Urothelium cell line (cell line): ENCODE measurements at places on chromosomes 16 and 17.
A peak's percentile ranks its signal among the peaks of the same experiment; 100 is the strongest.

GRCh38 chr17:68600931-68601564 lies at the start of gene FAM20A:
TSS of gene FAM20A (minus strand) at chr17:68601367. CDS start at chr17:68600666, 701 bp downstream.
- no peak for DNase-seq

DNA sequence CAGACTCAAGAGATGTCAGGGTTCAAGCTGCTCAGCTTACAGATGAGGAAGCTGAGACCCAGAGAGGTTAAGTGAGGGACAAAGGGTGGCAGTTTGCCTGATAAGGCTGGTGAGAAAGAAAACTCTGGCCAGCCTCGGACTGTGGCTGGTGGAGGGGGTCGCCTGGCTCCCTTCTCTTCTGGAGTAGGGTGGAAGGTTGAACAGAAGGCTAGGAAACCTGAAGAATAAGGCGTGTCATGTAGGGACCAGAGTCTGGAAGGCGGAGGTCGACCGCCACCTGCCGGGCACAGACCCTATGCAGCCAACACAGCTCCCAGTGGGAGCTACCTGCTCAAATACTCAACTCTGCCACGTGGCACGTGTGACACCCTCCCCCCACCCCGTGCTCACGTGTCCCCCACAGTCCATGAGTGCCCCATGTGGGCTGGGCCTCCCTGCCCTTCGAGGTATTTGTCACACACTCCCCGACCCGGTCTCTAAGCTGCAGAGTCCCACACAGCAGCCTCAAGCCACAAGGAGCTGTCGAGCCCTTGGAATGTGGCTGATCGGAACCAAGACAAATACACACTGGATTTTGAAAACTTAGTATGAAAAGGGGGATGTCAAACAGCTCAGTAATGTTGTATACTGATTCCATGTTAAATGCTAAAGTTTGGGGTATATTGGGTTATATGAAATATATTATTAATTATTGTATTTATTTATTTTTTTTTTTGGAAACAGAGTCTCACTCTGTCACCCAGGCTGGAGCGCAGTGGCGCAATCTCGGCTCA lies 11.8 kb downstream of the HID1 start:
- DNase-seq: peak; percentile 94

GRCh38 chr16:88003736-88004135 lies 52.5 kb downstream of the BANP start:
- DNase-seq: no peak

- no peak for DNase-seq
Measured at GRCh38 chr16:28182183-28182582, 29.6 kb downstream of the XPO6 start.

DNA sequence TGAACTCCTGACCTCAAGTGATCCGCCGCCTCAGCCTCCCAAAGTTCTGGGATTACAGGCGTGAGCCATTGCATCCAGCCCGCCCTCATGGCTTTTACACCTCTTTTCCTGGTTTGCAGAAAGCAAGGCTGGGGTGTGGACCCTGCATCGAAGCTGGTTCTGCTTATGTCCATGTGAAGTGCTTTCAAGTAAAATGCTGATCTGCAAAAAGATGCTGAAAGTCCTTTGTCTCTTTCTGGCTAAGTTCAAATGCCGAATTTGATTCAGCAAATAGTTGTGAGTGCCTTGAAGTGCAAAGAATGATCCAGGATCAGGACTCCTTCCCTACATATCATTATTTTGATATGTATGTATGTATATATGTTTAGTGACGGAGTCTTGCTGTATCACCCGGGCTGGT lies 17.1 kb downstream of the NAA60 start:
- DNase-seq: no peak

GRCh38 chr16:65306722-65307121 lies 184.9 kb upstream of the CDH11 start:
- no peak for DNase-seq

DNA sequence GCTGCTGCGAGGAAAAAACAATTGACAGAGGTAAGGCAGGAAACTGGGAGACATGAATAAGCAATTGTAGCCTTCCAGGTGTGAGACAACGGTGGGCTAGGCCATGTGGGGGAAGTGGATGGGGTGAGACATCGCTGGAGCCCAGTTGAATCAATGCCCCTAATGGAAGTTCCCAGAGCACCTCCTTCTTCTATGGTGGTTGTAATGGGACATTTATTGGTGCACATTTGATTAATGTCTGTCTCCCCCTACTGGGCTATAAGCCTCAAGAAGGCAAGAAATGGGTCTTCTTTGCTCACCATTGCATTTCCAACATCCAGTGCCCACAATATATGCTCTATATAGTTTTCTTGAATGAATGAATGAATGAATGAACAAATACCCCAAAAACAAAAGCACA lies 22.7 kb upstream of the CD300E start:
- peak; percentile 46 for DNase-seq

DNA sequence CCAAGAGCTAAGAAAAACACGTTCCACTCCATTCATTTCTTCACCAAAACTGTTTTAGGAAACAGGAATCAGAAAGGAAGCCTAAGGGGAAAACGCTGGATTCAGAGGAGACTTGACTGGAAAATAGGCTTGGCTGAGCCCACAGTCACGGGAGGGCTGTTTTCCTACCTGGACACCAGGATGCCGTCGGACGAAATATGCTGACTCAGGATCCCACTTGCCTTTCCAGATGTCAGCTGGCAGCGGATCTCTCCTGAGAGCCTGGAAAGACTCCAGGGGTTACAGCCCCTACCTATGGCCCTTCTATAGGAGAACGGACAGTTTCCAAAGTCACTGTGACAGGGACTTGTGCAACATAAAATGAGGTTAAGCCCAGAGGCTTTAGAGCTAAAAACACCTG lies 245.1 kb downstream of the C16orf95 start:
- no peak for DNase-seq

- DNase-seq: no peak
Measured at GRCh38 chr17:57908278-57908677, 46.9 kb downstream of the CUEDC1 start.

- DNase-seq: no peak
Measured at GRCh38 chr16:1615761-1616160, 3.6 kb downstream of the CRAMP1 start.

- DNase-seq: no peak
Measured at GRCh38 chr16:57578521-57579360, 36.3 kb downstream of the ADGRG5 start.

GRCh38 chr17:70190959-70191805 lies 21.9 kb downstream of the KCNJ2 start:
- DNase-seq: no peak

- peak; percentile 64 for DNase-seq
Measured at GRCh38 chr16:29994600-29995323, 655 bp downstream of the HIRIP3 start.

DNA sequence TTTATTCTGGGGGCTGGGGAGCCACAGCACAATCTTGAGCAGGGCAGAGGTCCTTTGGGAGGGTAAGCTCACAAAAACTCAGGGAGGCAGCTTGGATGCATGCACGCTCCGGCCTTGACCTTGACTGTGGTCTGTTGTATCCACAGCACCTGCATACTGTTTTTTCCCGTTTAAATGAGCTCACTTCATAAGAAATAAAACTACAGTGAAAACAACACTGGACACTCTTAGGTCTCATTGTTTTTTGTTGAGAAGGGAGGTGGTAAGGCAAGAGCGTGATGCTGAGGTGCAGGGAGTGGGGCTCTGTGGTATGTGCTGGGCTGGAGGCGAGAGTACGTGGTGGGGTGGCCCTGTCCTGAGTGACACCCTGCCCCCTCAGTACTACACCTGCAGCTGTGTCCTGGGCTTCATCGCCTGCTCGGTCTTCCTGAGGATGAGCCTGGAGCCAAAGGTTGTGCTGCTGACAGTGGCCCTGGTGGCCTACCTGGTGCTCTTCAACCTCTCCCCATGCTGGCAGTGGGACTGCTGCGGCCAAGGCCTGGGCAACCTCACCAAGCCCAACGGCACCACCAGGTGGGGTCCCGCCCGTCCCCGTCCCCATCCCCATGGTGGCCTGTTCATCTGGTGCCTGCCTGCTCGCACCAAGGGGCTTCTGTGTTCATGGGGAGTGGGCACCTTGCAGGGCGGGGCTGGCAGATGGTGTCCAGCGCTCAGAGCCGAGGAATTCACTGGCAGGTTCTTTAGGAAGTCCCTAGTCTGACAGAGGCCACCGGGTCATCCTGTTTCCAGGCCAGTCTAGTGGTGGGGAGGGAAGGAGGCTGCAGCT lies 44.2 kb downstream of the ADCY7 start:
- no peak for DNase-seq

DNA sequence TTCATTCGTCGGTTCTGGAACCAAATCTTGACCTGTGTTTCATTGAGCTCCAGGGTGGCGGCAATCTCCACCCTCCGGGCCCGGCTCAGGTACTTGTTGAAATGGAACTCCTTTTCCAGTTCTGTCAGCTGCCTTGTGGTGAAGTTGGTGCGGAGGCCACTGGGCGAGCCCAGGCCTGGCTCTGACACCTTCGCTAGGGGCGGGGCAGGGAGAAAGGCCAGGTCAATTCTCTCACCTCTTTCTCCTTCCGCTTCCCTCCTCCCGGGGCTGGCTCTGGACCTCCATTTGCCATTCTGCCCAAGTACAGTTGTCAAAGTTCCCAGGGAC lies 1.2 kb downstream of the HOXB1 start:
- no peak for DNase-seq

GRCh38 chr17:40345161-40345993 lies 19.2 kb downstream of the GJD3 start:
- DNase-seq: peak; percentile 85

DNA sequence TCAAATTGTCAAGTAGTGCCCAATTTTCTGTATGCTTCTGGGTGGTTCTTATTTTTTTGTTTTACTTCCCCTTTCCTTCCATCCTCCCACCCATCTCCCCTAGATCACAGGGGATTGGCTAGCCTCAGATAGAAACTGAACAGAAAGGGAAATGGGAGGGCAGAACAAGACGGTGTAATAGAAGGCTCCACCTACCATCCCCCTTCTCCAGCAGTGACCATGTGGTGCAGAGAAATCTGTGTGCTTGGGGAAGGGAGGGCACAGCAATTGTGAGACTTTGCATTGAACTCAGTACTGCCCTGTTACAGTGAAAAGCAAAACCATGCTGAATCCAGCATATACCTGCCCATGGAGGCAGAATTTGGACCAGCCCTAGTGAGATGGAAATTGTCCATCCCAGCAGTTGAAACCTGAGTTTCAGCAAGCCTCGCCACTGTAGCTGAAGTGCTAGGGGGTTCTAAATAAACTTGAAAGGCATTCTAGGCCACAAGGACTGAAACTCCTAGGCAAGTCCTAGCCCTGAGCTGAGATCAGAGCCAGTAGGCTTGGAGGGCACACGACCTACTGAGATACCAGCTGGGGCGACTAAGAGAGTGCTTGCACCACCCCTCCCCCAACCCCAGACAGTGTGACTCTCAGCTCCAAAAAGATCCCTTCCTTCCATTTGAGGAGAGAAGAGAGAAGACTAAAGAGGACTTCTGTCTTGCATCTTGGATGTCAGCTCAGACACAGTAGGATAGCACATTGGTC lies 5.2 kb downstream of the SLFN11 start:
- DNase-seq: no peak

DNA sequence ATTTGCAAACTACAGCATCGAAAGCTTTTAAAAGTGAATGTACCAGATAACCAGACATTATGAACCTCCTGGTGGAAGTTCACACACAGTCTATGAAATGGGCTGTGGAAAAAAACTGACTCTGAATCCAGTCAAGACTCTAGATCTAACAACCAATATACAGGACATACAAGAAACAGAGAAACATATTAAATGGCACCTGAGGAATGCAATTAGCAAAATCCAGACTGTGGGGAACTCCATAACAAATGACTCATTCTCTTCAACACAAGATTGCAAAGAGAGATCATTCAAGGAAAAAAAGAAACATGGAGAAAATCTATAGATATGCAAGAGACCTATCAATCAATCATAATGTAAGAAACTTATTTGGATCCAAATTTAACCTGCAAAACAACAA lies 119.0 kb downstream of the MYO1D start:
- DNase-seq: no peak

GRCh38 chr17:70070305-70071027 lies 4.6 kb upstream of the KCNJ16 start:
- DNase-seq: no peak

- DNase-seq: peak; percentile 56
Measured at GRCh38 chr17:7560172-7561027, 1.3 kb upstream of the SENP3 start.

- DNase-seq: no peak
Measured at GRCh38 chr16:20674684-20675487, 22.6 kb downstream of the ACSM1 start.

DNA sequence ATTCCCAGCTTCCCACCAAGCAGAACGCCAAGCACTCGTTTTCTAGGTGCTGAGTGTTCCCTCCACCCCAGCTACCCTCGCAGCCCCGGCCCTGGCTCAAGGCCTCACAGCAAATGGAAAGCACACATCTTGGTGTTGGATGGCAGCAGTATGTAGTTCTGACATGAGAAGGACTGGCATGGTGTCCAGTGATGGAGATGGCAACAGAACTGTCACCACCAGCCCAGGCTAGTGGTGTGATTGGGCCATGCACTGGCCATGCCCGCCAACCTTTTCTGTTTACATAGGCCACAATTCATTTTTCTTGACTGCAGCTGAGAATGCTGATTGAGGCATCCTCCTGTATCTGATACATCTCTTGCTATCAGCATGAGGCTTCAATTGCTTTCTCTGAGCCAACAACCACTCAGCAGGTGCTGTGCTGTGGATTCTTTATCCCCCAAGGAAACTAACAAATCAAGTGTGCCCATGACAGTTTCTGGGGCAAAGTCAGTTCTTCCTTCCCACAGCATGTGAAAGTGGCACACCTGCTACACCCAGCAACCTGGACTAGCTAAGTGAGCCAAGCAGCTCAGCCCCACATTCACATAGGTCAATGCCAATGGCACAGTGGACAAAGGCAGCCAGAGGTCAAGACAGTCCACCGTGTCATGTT lies 3.8 kb downstream of the SLC12A4 start:
- DNase-seq: no peak

DNA sequence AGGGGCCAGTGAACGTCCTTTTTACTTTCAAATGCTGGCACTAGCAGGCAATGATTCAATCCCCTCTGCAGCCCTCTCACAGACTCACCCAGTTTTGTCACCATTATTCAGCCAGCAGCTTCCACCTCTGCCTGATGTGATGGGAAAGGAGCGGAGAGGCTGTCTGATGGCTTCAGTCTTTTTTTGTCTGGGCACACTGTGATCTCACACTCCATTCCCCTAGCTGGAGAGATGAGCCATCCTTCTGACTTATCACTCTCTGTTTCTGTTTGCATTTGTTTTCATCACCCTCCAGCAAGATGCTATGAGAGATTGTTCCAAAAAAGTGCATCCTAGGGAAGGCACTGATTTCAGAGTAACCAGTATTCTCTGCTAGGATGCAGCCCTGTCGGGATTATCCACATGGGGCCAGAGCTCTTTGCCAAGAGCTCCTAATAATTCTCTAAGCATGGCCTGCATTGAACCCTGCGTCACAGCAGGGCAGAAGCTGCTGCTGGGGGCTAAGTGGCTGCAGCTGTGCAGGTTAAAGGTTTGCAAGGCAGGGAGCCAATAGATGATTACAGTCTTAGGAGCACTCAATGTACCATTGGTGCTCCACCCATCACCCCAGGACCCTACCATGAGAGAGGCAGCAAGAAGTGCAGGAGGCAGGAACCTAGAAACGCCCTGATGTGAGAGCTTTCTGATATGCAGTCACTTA lies 236.1 kb upstream of the C16orf82 start:
- no peak for DNase-seq

- DNase-seq: peak; percentile 65
Measured at GRCh38 chr16:69709456-69710084, 16.8 kb downstream of the NQO1 start.

- no peak for DNase-seq
Measured at GRCh38 chr17:74898376-74898946, 5.0 kb upstream of the FADS6 start.
